ENCODE measurements at places on chromosomes 1 and 21. TPM values are rescaled to one million over a fixed set of nuclear protein-coding genes. Genes with fewer than 3 reads are reported as not detected.

Gene IFFO2
- total RNA-seq: 384 TPM

GRCh38 chr1:92711473-92712165 lies 73.3 kb downstream of the EVI5 start:
- DNase-seq: no peak
- H3K27ac ChIP-seq: no peak overlapping the region
- H3K27me3 ChIP-seq: no peaks in the 10 kb centered on the region

DNA sequence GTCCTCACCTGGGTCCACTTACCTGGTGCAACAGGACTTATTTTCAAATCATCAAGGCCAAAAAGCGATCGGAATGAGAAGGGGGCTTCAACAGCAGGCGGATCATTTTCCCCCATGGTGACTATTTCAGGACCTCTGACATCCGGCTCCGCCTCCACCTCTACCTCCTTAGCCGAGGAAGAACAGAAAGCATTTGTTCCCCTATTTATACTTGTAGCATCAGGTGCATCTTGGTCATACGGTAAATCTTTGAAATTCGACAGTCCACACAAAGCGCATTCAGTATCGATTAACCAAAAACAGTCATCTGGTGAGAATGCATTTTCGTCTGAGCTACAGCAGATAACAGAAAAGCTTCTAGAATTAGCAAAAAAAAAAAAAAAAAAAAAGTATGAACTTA lies 550 bp downstream of the TMPRSS3 start:
- no peaks in the 10 kb centered on the region for H3K4me1 ChIP-seq
- no peaks in the 10 kb centered on the region for H3K36me3 ChIP-seq
- no peak overlapping the region for H3K27ac ChIP-seq
- no peaks in the 10 kb centered on the region for H3K27me3 ChIP-seq
- no peak overlapping the region for H3K4me3 ChIP-seq

- DNase-seq: no peak
- H3K36me3 ChIP-seq: no peaks in the 10 kb centered on the region
- H3K27ac ChIP-seq: no peak overlapping the region
- no peak overlapping the region for H3K4me3 ChIP-seq
- no peaks in the 10 kb centered on the region for H3K27me3 ChIP-seq
- peaks cover 6% of the 10 kb centered on the region for H3K4me1 ChIP-seq
Measured at GRCh38 chr21:15007716-15008296, 57.0 kb downstream of the NRIP1 start.

DNA sequence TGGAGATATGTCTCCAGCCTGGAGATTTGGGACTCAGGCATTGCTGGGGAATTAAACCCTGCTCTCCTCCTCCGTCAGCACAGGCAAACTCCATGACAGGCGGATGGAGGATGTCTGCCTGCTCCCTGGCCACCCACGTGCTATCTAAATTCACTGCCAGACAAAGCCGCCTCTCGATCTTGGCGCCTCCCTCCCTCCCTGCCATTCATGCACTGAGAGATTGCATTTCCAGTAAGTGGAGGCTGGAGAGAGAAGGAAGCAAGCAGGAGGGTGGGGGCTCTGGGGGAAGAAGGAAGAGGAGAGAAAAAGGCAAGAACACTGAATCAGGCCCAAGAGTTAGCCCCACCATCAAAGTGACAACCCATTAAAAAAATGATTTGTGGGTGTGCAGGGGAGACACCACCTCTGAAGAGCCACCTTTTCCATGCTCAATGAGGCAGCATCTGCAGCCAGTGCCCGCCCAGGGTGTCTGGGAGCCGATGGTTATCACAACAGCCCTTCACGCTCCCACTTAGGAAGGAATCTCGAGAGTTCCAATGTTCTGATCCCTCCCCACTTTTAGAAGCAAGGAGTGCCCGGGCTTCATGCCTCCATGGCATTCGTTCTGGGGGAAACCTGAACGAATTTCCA lies 183.0 kb downstream of the HIVEP3 start:
- no peak overlapping the region for H3K27ac ChIP-seq
- no peak overlapping the region for H3K4me3 ChIP-seq
- DNase-seq: no peak
- H3K4me1 ChIP-seq: peaks cover 41% of the 10 kb centered on the region

DNA sequence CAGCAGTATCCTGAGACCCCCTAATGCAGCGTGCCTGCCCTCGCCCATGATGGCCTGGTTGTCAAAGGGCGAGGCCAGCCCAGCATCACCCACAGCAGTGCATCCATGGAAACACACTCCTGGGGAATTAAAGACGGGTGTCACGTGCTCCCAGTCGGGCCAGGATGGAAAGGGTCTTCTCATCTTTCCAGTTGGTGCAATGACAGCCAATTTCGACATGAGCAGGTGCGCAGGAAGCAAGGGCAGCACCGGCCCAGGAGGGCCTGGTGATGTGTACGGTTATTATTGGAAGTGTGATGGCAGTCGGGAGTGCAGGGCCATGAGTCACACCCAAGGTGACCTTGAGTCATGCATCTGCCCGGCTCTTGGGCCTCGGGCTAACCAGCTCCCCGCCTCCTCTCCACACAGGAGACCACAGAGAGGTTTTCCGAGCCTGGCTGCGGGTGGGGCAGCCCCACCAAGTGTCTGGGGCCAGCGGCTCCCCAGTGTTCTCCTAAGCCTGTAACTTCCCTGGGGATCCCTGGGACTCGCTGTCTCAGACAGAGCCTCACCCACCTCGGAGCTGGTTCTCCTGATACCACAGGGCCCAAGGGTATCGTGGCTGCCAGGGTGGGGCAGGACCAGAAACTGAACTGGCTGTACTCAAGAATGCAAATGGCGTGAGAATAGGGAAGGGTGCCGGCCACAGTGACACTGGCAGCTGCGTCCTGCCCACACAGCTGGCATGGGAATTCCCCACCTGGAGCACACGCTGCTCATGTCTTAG lies 119.8 kb downstream of the SIK1 start:
- no peaks in the 10 kb centered on the region for H3K36me3 ChIP-seq
- H3K27me3 ChIP-seq: peaks cover 3% of the 10 kb centered on the region
- no peak overlapping the region for H3K4me3 ChIP-seq
- peaks cover 63% of the 10 kb centered on the region for H3K4me1 ChIP-seq

DNA sequence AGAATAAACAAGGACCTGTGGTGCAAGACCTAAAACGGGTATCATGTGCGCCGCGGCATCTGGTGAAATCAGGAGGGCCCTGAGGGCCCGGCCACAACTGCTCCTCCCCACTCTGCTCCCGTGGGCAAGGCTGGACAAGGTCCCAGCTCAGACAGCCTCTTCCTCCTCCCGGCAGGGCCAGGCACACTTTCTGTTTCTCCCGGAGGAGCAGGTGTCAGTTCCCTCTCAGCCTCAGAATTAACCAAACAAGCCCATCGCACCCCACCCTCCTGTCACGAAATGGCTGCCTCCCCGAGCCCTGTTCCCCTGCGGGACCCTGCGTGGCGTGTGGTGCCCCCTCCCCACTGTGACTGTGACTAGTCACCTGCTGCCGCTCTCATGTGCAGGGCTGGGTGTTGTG lies 15.2 kb downstream of the PTTG1IP start:
- peaks cover 28% of the 10 kb centered on the region for H3K4me1 ChIP-seq
- H3K36me3 ChIP-seq: peaks cover 68% of the 10 kb centered on the region
- no peaks in the 10 kb centered on the region for H3K27me3 ChIP-seq
- peak overlapping the region; percentile 3 for H3K4me3 ChIP-seq
- DNase-seq: no peak

DNA sequence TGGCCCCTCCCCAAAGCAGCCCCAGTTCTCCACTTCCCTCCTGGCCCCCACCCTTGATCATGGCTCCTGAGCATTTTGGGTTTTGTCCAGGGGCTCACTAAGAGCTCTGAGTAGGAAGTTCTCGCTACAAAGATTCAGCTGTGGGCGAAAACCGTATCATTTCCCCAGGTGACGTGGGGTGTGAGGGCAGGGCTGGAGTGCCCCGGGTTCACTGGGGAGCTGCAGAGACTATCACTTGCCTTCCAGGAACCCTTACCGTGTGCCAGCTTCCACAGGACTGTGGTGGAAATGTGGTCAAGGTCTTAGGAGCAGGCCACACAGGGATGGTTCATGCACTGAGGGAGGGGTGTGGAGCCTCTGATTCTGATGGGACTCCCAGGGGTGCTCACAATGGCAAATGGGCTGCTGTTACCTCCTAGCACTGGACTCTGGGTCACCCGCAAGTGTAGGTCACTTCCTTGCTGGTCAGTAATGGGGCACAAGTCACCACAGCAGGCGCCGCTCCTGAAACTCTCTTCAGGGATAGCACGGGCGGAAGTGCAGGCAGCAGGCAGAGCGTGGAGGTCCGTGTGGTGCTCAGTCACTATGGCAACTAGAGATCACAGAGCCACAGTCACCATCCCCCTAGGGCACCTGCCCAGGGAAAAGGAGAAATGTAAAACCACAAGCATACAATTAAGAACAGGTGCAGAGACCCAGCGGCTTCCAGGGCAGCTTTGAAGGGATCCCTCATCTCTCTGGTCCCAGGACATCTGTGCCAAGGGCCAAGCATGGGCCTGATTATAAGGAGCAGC lies 35.4 kb downstream of the RSPH1 start:
- H3K27me3 ChIP-seq: no peaks in the 10 kb centered on the region
- H3K27ac ChIP-seq: no peak overlapping the region
- no peak overlapping the region for H3K4me3 ChIP-seq
- peaks cover 3% of the 10 kb centered on the region for H3K4me1 ChIP-seq
- DNase-seq: peak; percentile 31

- peak overlapping the region; percentile 95 for H3K27ac ChIP-seq
- no peak for DNase-seq
- H3K4me1 ChIP-seq: peaks cover 72% of the 10 kb centered on the region
- peak overlapping the region; percentile 93 for H3K4me3 ChIP-seq
- peaks cover 34% of the 10 kb centered on the region for H3K36me3 ChIP-seq
Measured at GRCh38 chr1:157137046-157137407, 1.2 kb downstream of the ETV3 start.

- H3K4me3 ChIP-seq: no peak overlapping the region
- DNase-seq: no peak
- no peaks in the 10 kb centered on the region for H3K36me3 ChIP-seq
Measured at GRCh38 chr1:76351655-76352054, 277.1 kb downstream of the ST6GALNAC3 start.

DNA sequence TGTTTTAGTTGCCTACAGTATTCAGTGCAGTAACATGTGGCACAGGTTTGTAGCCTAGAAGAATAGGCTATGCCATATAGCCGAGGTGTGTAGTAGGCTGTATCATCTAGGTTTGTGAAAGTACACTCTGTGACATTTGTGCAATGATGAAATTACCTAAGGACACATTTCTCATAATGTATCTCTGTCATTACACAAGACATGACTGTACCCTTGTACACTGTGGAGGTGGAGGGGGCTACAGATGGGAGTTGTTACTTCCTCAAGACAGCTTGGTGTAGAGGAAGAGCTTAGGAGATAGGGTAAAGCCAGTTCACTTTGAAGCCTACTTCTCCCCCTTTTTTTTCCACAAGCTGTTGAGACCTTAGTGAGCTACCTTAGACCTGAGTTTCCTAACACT lies 59.7 kb upstream of the RAVER2 start:
- H3K4me3 ChIP-seq: no peak overlapping the region
- H3K27ac ChIP-seq: no peak overlapping the region
- H3K36me3 ChIP-seq: peaks cover 44% of the 10 kb centered on the region
- DNase-seq: no peak
- peaks cover 2% of the 10 kb centered on the region for H3K4me1 ChIP-seq

DNA sequence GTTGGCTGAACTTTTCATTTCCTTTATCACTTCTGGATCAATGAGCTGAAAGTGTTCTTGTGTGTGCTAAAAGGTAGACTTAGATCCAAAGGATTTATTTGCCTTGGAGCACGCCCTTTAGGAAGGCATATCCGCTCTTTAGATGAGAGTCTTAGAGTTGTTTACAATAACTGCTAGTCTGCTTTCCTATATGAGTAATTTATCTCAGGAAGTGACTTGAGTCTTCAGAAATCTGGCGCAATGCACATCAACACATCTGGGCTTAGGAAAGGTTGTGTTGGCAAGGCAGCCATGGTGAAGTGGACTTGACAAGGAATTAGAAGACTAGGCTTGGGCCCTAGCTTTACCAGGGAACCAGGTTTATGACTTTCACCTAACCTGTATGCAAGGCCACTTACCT lies 204.1 kb upstream of the PTGFR start:
- no peak for DNase-seq
- no peak overlapping the region for H3K27ac ChIP-seq
- H3K36me3 ChIP-seq: no peaks in the 10 kb centered on the region
- H3K27me3 ChIP-seq: no peaks in the 10 kb centered on the region
- peaks cover 3% of the 10 kb centered on the region for H3K4me1 ChIP-seq

GRCh38 chr1:45317166-45317565 lies 9.5 kb upstream of the HPDL start:
- no peaks in the 10 kb centered on the region for H3K36me3 ChIP-seq
- H3K4me1 ChIP-seq: no peaks in the 10 kb centered on the region
- no peak overlapping the region for H3K4me3 ChIP-seq

- DNase-seq: no peak
- no peaks in the 10 kb centered on the region for H3K4me1 ChIP-seq
- H3K36me3 ChIP-seq: no peaks in the 10 kb centered on the region
- H3K27ac ChIP-seq: no peak overlapping the region
- no peaks in the 10 kb centered on the region for H3K27me3 ChIP-seq
Measured at GRCh38 chr1:77533660-77534305, 148.7 kb downstream of the ZZZ3 start.

DNA sequence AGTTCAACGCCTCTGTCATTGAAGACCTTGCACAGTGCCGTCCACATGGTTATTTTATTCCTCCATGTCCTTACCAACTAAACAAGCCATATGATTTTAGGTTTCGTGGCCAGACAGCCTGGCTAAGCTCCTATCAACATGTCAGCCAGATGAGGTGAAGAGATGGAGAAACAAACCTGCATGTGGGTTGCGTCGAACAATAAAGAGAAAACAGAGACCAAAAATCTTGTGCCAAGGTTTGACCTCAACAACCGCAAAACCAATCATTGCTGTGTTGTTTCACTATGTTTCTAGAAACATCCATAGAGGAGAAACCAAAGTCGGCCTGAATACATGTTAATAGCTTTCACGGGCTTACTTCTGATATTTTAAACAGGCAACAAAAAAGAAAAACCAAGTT lies 544.6 kb downstream of the SMYD3 start:
- DNase-seq: no peak
- H3K4me1 ChIP-seq: no peaks in the 10 kb centered on the region
- no peak overlapping the region for H3K27ac ChIP-seq

DNA sequence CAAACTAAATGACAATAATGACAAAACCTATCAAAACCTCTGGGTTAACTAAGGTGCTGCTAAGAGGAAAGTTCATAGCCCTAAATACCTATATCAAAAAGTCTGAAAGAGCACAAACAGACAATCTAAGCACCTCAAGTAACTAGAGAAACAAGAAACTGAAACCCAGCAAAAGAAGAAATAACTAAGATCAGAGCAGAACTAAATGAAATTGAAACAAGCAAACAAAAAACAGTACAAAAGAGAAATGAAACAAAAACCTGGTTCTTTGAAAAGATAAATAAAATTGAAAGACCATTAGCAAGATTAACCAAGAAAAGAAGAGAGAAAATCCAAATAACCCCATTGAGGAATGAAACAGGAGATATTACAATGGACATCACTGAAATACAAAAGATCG lies 44.8 kb upstream of the KIAA0040 start:
- H3K27ac ChIP-seq: no peak overlapping the region
- no peaks in the 10 kb centered on the region for H3K4me1 ChIP-seq
- no peak overlapping the region for H3K4me3 ChIP-seq
- H3K27me3 ChIP-seq: no peaks in the 10 kb centered on the region
- H3K36me3 ChIP-seq: no peaks in the 10 kb centered on the region
